ENCODE measurements at places on chromosomes 11 and 22.

DNA sequence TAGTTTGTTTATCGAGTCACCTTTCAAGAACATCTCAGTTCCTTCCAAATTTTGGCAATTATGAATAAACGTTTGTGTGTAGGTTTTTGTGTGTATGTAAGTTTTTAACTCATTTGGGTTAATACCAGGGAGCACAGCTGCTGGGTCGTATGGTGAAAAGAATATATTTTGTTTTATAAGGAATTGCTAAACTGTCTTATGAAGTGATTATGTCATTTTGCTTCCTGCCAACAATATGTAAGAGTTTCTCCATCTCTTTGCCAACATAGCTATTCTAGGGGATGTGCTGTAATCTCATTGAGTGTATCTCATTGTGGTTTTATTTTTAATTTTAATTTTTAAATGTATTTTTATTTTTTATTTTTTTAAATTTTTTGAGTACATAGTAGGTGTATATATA is 27.3 kb downstream of the BCL2L13 start:
- no peak for DNase-seq

DNA sequence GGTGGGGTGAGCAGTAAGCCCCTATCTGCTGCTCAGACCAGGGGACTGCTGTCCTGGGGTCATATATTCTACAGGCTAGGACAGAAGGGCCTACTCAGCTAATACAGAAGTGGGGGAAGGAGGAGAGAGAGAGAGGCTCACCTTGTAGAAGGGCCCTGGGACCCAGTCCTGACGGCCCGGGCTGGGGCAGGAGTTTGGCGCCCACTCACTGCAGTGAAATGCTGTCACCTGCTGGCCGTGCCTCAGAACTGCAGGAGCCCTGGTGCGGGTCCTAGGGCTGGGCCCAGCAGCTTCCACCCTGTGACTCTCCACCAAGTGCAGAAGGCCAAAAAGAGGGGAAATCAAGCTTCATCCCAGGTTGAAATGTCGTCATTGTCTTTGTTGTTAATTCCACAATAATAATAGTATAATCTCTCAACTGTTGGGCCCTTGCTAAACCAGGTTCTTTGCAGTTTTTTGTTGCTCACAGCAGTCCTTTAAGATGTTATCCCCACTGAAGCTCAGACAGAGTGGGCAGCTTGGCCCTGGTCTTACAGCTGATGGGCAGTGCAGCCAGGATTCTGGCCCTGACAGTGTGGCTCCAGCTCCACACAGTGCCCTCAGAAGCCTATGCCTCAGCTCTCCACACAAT is 29.6 kb downstream of the TRIM29 start:
- peak; percentile 71 for DNase-seq

DNA sequence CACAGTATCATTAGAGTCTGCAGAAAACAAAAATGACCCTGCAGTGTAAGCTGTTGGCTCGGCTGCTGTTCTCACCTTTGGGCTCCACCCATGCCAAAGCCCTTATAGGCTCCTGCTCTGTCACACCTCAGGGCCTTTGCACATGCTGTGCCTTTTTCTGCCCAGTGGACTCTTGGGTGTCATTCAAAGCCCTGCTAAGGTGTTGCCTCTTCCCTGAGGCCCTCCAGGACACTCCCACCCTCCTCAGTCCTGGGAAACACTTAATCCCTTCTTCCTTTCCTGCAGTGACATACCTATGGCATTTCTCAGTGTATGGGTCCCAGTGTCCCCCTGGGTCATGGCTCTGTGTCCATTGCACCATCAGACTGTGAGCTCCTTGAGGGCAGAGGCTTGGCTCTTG is 29.1 kb upstream of the CACNG2 start:
- DNase-seq = no peak

GRCh38 chr22:25735650-25736049 is 6.3 kb upstream of the MYO18B start:
- DNase-seq = no peak

GRCh38 chr11:43989162-43989981 is 46.9 kb downstream of the C11orf96 start:
- DNase-seq = no peak

DNA sequence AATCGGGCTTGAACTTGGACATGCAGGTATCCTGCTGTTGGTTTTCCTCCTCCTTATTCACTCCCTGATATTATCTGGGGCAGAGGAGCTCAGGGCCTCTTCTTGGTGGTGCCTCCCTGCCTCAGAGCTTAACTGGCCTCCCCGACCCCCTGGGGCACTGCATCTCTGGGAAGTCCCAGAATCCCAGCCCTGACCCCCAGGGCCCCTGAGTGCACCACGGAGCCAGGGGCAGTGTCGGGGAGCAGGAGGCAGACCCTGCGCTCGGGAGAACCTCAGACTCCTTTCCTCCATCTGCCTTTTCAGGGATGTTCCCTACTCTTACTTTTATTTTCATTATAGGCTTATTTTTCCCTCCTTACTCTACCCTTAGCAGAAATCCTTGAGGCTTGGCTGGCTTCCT is 537.0 kb downstream of the BRD1 start:
- DNase-seq = no peak

DNA sequence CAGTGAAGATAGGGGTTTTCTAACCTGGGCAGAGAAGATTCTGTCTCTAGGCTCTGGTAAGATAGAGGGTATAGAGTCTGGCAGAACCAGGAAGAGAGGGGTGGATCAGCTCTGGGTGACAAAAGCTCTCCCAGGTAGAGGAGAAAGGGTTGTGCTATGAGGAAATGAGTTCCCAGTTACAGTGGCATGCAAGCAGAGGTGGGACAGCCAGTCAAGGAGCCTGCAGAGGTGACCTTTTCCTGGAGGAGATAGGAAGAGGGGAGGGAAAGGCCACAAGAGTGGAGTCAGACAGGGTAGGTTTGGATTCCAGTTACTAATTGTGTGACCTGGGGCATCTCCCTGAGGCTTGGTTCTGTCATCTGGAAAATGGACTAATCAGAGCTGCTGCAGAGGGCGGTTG is 3.4 kb upstream of the CAPN5 start:
- no peak for DNase-seq

All from stimulated activated CD4-positive, alpha-beta T cell treated with anti-CD3 and anti-CD28 coated beads, Interleukin-2, amount 100 ng/mL, for 48 hours (primary cell).